Activated CD8-positive, alpha-beta T cell treated with anti-CD3 and anti-CD28 coated beads, Interleukin-2, amount 10 ng/mL, durations not matched to agents 7 days and 5 days (primary cell): ENCODE measurements at places on chromosomes 12 and 14. TPM values are rescaled to one million over a fixed set of nuclear protein-coding genes. Genes with fewer than 3 reads are reported as not detected.

DNA sequence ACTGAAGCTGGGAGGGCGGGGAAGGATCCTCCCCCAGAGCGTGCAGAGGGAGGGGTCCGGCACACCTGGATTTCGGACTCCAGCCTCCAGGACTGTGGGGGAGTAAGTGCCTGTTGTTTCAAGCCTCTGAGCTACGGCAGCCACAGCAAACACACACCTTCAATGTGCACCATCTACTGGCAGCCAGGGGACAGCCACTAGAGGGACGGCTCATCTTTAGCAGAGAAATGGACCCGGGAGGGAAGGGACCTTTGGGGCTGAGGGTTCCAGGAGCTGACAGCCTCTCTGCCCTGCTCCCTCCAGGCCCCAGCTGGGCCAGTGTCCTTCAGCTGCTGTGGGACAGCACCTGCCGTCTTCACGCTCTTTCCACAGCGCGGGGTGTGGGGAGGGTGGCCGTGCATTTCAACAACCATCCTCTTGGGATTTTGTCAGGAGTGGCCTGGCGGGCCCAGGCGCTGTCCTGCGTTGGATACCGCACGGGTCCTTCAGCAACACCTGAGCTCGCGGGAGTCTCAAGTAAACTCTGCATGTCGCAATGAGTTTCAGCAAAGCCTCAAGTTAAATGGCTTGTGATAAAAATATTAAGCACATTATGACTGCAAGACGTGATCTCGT lies 209.2 kb upstream of the C14orf180 start:
- no peak for DNase-seq

DNA sequence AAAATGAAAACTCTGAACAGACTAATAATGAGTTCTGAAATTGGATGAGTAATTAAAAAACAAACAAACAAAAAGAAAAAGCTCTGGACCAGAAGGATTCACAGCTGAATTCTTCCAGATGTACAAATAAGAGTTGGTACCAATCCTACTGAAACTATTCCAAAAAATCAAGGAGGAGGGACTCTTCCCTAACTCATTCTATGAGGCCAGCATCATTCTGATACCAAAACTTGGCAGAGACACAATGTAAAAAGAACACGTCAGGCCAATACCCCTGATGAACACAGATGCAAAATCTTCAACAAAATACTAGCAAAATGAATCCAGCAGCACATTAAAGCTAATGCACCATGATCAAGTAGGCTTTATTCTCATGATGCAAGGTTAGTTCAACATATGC lies 183.9 kb upstream of the CNOT2 start:
- DNase-seq, result no peak

- DNase-seq, result no peak
Measured at GRCh38 chr12:53173085-53173715, 7.3 kb upstream of the ZNF740 start.

AMDHD1 gene
- 1.3 TPM for total RNA-seq

TMCC3 gene
- total RNA-seq, result 0.18 TPM

USP5 gene
- 108 TPM for total RNA-seq

- DNase-seq, result no peak
Measured at GRCh38 chr12:26268841-26269561, 73.6 kb downstream of the SSPN start.

- DNase-seq, result no peak
Measured at GRCh38 chr12:88860851-88861250, 280.6 kb upstream of the KITLG start.

- no peak for DNase-seq
Measured at GRCh38 chr12:11658791-11659190, 9.3 kb downstream of the ETV6 start.

PRKCH gene
- 318 TPM for total RNA-seq

GRCh38 chr12:74538491-74539258 lies 1.0 kb downstream of the ATXN7L3B start:
- peak; percentile 60 for DNase-seq

GRCh38 chr14:91918186-91918883 lies 29.2 kb downstream of the FBLN5 start:
- no peak for DNase-seq

- DNase-seq, result no peak
Measured at GRCh38 chr12:120724720-120725119, 906 bp upstream of the ACADS start.

DNA sequence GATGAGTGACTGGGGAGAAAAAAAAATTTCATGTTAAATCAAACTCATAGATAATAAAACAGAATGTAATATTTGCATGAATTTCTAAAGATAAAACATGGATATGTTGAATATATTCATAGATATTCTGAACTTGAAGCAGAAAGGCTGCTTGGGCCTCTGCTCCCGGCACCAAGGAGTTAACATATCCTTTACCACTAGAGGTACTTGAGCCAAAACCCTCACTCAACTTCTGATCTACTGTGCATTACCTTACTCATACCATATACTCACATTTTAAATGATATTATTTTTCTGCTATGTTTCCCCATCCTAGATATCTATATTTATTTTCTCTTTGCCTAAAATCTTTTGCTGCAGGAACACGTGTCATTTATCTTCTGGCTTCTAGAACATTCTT lies 14.9 kb downstream of the AREL1 start:
- no peak for DNase-seq

MLH3 gene
- 17.2 TPM for total RNA-seq

- DNase-seq, result no peak
Measured at GRCh38 chr12:104132351-104132956, 5.6 kb downstream of the NFYB start.

KRT3 gene
- total RNA-seq, result not detected

CARMIL3 gene
- 0.86 TPM for total RNA-seq

GRCh38 chr14:79098324-79098723 lies 928.2 kb downstream of the NRXN3 start:
- DNase-seq, result no peak

GRCh38 chr14:61234215-61234916 lies 46.8 kb downstream of the TMEM30B start:
- DNase-seq, result no peak

DNA sequence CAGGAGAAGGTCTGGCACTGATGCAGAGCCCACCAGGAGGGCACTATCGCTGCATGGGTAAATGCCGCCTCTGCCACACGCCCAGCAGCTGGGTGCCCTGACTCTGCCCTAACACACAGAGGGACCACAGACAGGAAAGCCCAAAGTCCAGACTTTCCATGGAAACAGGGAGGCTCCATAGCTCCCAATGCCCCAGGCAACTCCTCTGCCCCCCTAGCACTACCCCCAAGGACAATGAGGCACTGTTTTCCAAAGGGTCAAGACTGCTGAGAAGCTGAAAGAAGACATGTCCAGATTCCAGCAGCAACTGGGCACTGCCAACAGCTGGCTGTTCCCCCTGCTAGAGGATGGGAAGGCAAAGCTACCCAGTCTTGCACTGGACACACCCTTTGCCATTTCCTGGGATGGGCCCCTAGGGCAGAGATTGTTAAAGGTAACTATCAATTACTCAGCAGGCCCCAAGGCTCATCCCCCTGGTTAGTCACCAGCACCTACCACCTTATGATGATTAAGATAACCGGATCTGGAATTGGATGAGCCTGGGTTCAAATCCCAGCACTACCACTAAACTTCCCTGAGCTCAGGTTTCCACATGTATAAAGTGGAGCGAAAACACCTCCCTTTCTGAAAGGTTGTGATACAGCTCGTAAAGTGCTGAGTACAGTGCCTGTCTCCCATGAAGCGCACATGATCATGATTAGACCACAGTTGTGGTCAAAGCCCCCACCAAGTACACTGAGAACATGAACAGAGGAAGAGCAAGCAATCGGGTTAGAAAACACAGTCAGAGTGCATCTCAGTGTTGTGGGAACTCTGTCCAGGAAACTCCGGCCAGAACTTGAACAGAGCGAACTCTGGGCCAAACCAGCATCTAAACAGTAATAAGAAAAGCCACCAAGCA lies 3.3 kb downstream of the PXN start:
- DNase-seq, result peak; percentile 74
